ENCODE measurements at places on chromosomes 1 and 21. TPM values are rescaled to one million over a fixed set of nuclear protein-coding genes. Genes with fewer than 3 reads are reported as not detected.

GRCh38 chr1:14339288-14339687 is 259.2 kb upstream of the KAZN start:
- no peak for DNase-seq

The ALX3 gene
- not detected for total RNA-seq

- DNase-seq, result no peak
Observed at GRCh38 chr1:229629261-229629660, 3.2 kb downstream of the URB2 start.

GRCh38 chr1:2561898-2562895 is 6.0 kb downstream of the TNFRSF14 start:
- DNase-seq, result no peak

The SPTA1 gene
- total RNA-seq, result not detected

GRCh38 chr21:15964236-15964855 is 234.6 kb downstream of the USP25 start:
- DNase-seq, result no peak

Data from psoas muscle (tissue), 8 donors.